Activated naive CD4-positive, alpha-beta T cell (primary cell): ENCODE measurements at places on chromosomes 1 and 21.

GRCh38 chr1:35505911-35506798, 51.0 kb downstream of the KIAA0319L start:
- no peak for DNase-seq

GRCh38 chr1:47683401-47683800, 245.6 kb downstream of the FOXD2 start:
- DNase-seq, result no peak

- no peak for DNase-seq
Observed at GRCh38 chr1:18693256-18694098, 62.8 kb downstream of the PAX7 start.

DNA sequence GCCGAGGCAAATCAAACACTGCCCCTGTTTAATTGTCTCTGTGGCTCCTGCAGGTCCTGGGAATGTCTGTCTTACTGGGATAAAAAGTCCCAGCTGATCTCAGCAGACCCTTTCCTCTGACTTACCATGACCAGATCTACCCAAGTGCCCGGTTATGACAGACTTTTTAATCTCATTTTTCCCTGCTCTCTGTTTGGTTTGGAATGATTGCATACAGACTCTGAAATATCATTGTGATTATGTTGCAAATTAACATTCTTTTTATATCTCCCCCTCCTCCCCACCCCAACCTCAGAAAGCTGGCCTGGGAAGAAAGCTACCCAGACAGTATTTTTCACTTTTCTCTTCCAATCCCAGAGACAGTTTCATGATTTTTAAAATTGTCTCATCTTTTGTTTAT, 16.3 kb downstream of the RAB7B start:
- DNase-seq, result no peak

GRCh38 chr1:177423090-177423489, 252.3 kb downstream of the BRINP2 start:
- no peak for DNase-seq
